ENCODE measurements at places on chromosomes 4 and X.

DNA sequence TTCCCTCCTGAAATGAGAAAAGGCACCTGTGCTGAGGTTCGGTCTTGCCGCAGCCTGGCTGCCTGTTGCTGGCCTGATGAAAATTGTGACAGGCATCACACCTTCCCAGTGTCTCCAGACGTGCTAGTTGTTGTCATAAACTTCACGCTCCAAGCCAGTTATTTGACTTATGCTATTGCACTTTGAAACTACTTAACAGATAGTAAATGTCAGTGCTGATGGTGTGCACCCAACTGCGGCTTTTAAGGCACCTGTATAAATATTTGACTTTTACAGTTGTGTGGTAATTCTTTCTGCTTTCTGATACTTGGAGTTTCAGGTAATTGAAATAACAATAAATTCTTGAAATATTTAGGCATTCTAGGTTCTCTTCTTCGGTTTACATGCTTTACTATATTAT, 1.8 kb downstream of the WWC2 start:
- no peak for DNase-seq

- DNase-seq: no peak
Observed at GRCh38 chr4:70496231-70496630, 22.1 kb upstream of the AMTN start.

DNA sequence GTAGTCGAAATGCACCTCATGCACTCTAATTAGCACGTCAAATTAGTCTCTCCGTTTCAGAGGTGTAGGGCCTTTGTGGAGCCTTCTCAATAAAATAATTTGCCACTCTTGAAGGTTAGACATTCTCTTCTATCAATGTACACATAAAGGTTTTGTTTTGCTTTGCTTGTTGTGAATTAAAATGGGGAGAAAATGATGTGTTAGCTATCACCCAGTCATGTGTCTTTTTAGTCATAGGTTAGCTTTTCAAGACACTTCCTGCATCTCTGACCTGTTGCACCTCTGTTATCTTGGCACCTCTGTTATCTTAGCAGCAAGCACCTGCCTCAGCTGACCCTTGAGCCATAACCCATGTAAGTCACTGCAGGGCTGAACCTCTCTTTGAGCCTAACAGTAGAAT, 936 bp downstream of the TMEM144 start:
- DNase-seq: no peak

GRCh38 chr4:166230841-166231240, 357.8 kb downstream of the TLL1 start:
- DNase-seq: no peak

DNA sequence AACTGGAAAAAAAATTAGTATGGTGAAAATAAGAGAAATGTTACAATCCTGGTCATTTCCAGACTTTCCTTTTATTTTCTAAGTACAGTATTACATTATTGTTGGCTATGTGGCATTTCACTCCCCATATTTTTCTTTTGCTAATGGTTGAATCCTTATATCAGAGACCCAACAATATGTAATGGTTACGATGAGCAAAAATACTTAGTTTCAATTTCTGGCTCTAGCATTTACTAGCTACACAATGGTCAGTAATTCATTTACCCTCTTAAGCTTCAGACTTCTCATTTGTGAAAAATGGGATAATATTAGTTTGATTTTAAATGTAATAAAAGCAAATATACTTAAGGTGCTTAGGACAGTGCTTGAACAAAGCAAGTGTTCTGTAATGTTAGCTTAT, 942.9 kb upstream of the PABPC4L start:
- no peak for DNase-seq
